ENCODE measurements at places on chromosomes 6 and 20. TPM values are rescaled to one million over a fixed set of nuclear protein-coding genes. Genes with fewer than 3 reads are reported as not detected.

- no peak for DNase-seq
Observed at GRCh38 chr6:38974389-38975151, 74.0 kb upstream of the GLP1R start.

GRCh38 chr6:150252714-150253444 is 110.0 kb downstream of the PPP1R14C start:
- DNase-seq, result no peak

DNA sequence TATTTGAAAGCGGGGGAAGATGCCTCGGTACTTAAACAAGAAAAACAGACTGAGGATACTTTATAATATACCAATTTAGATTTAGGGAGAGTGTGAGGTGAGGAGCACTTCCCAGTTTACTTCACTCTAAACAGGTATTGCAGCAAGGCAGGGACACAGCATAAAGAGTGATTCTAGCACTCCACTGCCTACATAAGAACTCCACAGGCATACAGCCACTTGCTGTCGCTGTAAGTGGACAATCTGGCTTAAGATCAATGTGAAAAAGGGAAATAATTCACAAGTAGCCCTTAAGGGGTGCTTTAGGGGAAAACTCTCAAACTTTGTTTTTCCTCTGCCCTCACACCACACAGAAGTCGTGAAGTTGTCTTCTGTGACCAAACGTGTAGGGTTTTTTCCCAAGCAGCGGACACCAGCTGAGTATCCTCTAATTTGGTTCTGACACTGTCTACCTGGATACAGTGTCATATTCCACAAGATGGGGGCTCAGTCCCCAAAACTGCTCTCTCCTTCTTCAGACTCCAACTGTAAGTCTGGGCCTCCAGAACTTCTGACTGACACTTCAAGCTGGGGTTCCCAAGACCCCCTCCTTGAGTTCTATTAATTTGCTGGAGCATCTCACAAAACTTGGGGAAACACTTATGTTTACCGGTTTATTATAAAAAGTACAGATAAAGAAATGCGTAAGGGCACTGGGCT is 9.3 kb downstream of the ADNP start:
- DNase-seq, result no peak

GRCh38 chr6:162450358-162450757 is 277.2 kb downstream of the PRKN start:
- DNase-seq, result no peak

GRCh38 chr20:19049514-19049913 is 162.9 kb upstream of the SLC24A3 start:
- no peak for DNase-seq

DNA sequence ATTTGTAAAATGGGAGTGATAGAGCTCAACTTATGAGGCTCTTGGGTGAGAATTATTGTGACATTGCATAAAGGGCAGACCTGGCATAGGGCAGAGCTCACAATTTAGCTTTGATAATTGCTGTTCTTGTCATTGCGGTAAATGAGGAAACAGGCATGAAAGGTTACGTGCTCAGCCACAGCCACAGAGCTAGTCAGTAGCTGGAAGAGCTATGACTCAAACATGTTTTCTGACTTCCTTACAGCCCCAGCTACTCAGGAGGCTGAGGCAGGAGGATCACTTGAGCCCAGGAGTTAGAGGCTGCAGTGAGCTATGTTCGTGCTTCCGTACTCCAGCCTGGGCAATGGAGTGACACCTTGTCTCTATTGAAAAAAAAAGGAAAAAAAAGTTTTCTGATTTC is 3.5 kb upstream of the GHRH start:
- DNase-seq, result no peak

Gene PRDM13
- 1.7 TPM for total RNA-seq

Gene POM121L2
- not detected for total RNA-seq

Gene KPNA5
- 45.3 TPM for total RNA-seq

Gene CLVS2
- total RNA-seq, result 30.1 TPM

Gene TRERF1
- 4.8 TPM for total RNA-seq

Gene PLCB1
- total RNA-seq, result 42.9 TPM
